T1000 (cell line): ENCODE measurements at places on chromosomes 13 and 19.
A peak's percentile ranks its signal among the peaks of the same experiment; 100 is the strongest.

GRCh38 chr13:71589032-71589431 lies 278.0 kb downstream of the DACH1 start:
- no peak for DNase-seq

GRCh38 chr13:71605744-71606143 lies 261.3 kb downstream of the DACH1 start:
- DNase-seq = no peak

DNA sequence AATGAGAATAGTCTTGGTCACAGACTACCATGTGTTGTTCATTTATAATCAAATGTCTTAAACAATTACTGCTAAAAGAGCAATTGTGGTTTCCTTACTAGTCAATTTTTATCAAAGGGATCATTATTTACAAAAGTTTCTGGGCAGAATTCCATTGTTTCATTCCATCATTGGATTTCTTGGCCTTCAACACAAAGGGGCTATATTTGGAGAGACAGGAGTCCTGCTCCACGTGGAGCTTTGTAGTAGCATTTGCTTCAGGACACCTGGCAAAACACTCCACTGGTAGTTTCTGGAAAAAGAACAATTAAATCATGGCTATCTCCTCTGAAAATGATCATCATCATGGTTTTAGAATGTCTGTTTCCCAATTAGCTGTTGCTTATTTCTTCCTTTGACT lies 22.3 kb upstream of the STARD13 start:
- DNase-seq = no peak

DNA sequence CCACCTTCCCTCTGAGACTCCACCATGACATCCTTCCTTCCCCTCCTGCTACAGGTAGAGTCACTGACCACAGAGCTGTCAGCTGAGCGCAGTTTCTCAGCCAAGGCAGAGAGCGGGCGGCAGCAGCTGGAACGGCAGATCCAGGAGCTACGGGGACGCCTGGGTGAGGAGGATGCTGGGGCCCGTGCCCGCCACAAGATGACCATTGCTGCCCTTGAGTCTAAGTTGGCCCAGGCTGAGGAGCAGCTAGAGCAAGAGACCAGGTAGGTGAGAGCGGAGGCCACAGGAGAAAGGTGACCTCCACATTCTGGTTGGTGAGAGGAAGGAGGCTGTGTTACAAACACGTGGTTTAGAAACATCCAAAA lies 27.6 kb downstream of the KCNC3 start:
- DNase-seq = no peak

- no peak for DNase-seq
These were observed 1.1 kb downstream of the FGF14 start for GRCh38 chr13:102400675-102401145.

- DNase-seq = no peak
These were observed 283.3 kb downstream of the DIAPH3 start for GRCh38 chr13:59880468-59880867.

DNA sequence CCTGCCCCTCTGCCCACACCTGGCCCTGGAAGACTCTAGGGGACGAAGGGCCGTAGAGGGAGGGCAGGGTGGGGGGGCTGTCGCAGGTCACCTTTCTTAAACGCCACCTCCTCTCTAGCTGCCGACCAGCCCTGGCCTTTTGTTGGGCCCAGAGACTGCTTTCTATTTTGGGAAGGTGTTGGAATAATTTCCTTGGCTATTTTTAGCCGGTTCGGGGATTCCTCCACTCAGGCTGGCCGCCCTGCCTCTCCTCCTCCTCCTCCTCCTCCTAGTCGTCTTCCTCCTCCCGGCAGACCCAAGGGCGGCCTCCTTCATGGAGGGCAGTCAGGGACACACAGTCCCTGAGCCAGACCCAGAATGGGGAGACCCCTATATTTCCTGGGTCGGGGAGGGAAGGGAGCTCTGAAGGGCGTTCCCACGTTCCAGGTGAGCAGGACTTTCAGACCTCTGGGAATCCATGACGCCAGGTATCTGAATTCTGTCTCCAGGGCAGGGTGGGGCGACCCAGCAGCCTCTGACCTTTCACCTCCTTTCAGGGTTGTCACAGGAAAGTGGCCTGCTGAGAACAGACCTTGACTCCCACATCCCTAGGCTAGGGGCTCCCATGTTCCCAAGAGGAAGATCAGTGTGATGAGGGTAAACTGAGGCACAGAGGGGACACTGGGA lies 19.9 kb downstream of the GADD45B start:
- DNase-seq = no peak

- DNase-seq = peak; percentile 83
These were observed 26.8 kb downstream of the PPP5C start for GRCh38 chr19:46373491-46374359.

GRCh38 chr13:101412076-101412475 lies 4.2 kb downstream of the NALCN start:
- DNase-seq = no peak

DNA sequence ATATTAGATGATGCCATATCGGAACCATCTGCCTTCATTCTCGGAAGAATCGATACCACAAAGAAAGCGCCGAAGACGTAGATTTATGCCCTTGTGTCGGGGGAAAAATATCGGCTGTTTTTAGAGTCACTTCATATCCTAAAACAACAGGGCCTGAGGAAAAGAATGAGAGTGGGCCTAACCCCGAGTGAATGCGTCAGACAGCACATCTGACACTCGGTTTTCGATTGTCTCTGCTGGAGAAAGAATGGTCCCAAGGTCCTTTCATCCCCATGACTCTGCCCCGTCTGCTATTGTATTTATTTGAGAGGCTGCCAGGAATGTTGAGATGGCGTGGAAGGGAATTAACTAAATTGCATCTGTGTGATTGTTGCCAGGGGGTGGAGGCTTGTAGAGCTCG lies 46.1 kb downstream of the CHST8 start:
- no peak for DNase-seq

GRCh38 chr13:71870100-71870499 lies 3.1 kb upstream of the DACH1 start:
- no peak for DNase-seq

DNA sequence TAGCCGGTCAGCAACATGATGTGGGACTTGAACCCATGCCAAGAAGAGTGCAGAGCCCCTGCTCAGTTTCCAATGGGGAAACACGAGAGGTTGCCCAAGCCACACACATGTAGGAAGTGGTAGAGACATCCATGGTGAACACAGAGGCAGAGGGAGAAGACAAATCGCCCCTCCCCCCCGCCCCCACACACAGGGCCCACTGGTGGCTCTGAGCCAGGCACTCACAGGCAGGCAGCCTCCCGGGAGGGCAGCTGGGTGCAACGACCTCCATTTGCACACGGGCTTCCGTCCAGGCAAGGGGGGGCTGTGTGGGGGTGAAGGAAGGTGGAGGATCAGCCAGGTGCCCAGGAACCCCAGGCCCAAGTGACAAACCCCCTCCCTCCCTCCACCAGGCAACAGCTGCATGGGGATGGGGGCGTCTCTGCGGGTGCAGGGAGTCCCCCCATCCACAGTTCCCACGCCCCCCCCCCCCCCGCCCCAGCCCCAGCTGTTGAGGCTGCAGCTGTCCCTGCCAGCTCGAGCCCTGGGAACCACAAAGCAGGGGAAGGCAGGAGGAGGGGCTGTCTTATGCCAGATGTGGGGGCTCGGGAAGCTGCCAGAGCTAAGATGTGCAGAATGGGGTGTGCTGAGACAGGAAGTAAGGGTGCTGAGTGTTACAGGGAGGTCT lies 3.4 kb downstream of the NOTCH3 start:
- no peak for DNase-seq

DNA sequence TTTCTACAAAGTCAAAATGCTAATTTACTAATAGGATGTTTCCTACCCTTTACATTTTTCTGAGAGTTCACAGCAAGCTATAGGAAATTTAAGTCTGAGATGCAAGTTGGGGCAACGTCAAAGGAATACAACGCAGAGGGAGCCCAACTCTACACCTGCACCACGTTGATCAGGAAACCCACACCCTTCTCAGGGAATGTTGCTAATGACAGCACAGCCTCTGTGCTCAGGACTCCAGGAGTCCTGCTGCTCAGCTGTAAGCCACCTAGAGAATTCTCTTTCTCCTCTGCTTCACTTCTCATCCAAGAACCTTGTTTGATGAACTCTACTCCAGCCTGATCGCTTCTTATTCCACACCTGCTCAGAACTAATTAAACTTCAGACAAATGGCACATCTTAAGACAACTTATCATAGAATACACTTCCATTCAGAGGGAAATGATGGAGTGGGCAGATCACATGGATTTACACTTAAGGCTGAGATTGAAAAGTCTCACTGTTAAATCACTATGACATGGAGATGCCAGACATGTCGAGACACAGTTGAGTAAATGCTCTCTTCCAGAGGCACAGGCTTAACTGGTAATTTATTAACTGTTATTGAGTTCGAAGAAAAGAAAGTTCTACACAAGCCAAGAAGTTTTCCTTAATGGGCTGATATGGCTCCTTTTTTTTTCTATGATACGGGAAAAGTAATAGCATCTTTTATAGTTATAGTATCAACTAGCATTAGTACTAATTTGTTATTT lies 811.6 kb upstream of the ARGLU1 start:
- no peak for DNase-seq

GRCh38 chr13:44713788-44714469 lies 137.8 kb upstream of the TSC22D1 start:
- DNase-seq = peak; percentile 54

GRCh38 chr19:1042689-1043511 lies 3.0 kb downstream of the ABCA7 start:
- DNase-seq = no peak

DNA sequence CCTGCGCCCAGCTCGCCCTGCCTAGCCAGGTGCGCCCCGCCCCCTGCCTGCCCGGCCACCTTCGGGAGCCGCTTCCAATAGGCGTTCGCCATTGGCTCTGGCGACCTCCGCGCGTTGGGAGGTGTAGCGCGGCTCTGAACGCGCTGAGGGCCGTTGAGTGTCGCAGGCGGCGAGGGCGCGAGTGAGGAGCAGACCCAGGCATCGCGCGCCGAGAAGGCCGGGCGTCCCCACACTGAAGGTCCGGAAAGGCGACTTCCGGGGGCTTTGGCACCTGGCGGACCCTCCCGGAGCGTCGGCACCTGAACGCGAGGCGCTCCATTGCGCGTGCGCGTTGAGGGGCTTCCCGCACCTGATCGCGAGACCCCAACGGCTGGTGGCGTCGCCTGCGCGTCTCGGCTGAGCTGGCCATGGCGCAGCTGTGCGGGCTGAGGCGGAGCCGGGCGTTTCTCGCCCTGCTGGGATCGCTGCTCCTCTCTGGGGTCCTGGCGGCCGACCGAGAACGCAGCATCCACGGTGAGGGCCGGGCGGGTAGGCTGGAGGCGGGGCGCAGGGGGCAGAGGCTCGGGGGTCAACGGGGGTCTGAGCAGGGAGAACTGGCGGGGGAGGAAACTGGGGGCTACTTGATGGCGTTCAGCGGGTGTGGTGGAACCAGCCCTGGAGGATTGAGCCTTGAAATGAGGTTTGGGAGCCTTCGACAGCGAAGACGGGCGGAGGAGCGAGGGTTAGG lies at the start of gene SPINT2:
Gene SPINT2, plus strand, starts transcription at position 88 of the 727 bp plus-strand sequence. Its CDS starts 320 bp downstream, at position 408.
- DNase-seq = no peak

DNA sequence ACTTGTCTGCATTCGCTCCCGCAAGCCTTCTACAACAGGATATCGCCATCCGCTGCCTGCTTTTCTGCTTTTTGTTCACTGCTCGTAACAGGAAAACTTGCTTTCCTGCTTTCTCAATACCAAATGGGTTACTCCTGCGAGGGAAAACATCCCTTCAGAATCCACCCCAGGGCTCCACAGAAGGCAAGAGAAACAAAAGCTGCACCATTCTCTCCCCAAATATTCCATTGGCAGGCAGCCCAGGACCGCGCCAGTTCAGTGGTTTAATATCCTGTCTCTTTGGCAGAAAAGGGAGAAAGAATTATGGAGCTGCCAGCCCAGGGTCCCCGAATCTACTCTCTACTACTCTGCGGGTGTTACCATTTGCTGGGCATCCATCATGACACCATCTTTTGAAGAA lies 84.7 kb upstream of the DOCK9 start:
- DNase-seq = no peak

DNA sequence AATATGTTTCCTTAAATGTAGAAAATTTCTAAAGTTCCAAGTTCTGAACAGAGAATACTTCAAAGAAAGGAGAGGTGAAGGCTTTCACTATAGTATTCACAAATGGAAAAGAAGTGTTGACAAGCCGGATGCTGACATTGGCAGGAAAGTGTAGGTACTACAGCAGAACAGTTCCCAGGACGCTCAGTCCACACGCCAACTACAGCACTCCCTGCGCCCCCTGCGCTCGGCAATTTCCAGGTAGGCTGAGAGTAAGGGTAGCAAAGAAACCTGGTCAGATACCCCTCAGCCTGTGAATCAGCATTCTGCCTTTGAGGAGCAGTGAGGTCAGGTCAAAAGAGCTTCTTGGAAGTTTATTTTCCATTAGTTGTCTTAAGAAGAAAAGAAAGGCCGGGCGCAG lies 115.3 kb downstream of the NALCN start:
- DNase-seq = no peak

DNA sequence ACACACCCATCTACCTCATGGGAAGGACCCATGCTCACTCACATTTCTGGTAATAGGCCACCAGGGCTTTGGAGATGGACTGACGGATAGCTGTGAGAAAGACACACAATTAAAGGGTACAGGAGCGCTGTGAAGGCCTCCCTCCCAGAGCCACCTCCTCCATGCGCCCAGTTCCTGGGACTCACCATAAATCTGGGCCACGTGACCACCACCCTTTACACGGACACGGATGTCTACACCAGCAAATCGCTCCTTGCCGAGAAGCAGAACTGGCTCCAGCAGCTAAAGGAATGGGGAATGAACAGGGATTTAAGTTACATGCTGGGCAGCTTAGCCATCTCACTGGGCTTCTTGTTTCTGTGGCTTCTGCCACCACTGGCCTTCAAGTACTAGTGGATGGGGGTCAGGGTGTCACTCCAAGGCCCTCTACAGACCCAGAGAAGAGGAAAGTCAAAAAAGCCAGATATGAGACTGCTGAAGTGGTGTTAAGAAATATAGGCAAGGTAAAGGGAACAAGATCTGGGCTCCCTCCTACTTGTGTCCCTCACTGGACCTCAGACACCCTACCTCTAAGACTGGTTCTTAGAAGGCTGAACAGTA lies 2.2 kb downstream of the RPS16 start:
- DNase-seq = no peak

DNA sequence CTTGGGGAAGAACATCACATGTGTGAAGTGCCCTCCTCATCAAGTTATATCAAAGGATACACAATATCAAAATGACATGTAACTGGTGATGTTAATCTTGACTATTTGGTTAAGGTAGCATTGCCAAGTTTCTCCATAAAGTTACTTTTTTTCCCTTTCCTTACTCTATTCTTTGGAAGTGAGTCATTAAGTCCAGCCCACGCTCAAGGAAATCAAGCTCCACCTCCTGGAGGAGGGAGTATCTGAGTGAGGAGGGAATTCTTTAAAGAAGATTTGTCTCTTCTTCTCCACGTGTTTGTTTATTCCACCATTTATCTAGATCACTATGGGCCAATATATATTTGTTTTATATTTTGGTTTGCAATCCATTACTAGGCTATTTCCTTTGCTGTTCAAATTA lies 33.6 kb upstream of the FNDC3A start:
- no peak for DNase-seq
